ENCODE measurements at places on chromosomes 12 and 14.

DNA sequence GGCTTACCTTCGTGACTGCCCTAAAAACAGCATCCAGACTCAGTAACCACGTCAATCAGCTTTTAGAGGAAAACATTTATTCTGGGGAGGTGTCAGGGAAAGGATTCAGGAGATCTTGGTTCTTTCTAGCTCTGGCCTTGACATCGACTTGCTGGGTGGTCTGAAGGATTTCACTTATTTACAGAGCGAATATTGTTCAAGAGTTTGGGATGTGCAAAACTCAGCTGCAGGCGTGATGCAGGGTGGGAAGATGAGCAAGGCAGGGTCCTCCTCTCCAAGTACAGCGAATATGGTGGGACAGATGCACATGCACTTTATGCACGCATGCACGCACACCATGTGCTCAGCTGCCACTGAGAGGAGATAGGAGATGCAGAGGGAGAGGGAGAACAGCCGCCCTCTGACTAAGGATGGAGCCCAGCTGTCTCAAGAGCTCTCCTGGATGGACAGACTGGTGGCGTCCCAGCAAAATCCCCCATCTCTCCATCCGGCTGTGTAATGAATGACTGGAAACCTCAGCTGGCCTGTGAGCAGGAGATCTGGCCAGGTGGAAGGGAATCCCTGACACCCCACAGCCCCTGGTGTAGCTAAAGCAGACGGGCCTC, 24.4 kb upstream of the BDKRB1 start:
- DNase-seq: no peak

- DNase-seq: no peak
These were observed 127.1 kb downstream of the ITPR2 start for GRCh38 chr12:26705851-26706250.

- DNase-seq: no peak
These were observed 17.5 kb upstream of the ATF1 start for GRCh38 chr12:50746431-50746830.

DNA sequence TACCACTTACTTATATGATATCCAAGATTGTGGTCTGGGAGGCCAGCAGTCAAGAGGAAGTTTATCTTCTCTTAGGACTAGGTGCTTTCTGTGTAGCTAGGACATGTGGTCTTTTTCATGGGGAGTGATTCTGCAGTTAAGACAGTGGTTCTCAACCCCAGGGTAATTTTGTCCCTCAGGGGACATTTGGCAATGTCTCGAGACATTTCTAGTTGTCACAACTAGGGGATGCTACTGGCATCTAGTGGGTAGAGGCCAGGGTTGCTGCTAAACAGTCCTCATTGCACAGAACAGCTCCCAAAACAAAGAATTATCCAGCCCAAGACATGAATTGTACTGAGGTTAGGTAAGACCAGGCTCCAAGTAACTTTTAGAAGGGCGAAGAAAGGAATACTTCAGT, 20.0 kb downstream of the AMDHD1 start:
- DNase-seq: no peak

- no peak for DNase-seq
These were observed 37.8 kb upstream of the DDHD1 start for GRCh38 chr14:53190938-53191337.

All from cortex of kidney (tissue), 1 donor.